ENCODE measurements at places on chromosomes 5 and 9. TPM values are rescaled to one million over a fixed set of nuclear protein-coding genes. Genes with fewer than 3 reads are reported as not detected.

GRCh38 chr5:118060833-118061232 lies 927.5 kb downstream of the DTWD2 start:
- DNase-seq: no peak

GRCh38 chr5:173542159-173542558 lies 74.3 kb downstream of the BOD1 start:
- no peak for DNase-seq

DNA sequence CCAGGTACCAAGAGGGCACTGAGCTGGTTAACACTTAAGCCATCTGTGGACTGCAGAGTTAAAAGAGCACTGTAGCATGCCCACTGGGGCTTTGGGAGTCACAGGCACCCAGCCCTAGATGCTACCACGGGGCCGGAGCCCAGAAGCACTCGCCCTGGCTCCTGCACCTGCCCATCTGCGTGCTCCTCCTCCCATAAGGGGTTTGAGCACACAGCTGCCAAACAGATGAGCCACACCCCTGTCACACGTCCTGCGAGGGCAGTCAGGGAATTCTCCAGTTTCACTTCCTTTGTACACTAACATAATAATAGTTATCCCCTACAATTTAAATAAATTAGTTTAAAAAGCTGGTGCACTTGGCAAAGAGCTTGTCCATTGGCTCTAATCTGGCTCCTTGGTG lies 4.5 kb upstream of the PCA3 start:
- DNase-seq: peak; percentile 64

DNA sequence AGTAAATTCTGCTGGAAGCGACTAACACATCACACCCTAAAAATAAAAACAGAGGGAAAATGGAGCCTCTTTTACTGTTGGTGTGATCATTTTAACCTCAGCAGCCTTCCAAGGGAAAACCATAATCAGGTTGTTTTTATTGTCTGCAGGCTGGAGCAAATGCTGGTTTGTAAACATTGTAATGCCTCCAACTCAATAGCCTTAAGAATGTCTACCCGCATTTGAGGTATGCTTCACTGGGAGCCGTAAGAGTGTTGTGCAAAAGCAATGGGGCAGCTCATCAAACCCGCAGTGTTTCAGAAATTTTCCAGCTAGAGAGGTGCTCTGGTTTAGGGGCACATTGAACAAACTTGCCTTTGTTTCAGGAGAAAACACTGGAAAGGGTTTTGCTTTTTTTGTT lies 17.0 kb downstream of the NIM1K start:
- DNase-seq: no peak

WNT8A gene
- total RNA-seq: not detected

- no peak for DNase-seq
Measured at GRCh38 chr9:72623156-72623555, 101.7 kb downstream of the TMC1 start.

TMEM141 gene
- total RNA-seq: 48.7 TPM

DNA sequence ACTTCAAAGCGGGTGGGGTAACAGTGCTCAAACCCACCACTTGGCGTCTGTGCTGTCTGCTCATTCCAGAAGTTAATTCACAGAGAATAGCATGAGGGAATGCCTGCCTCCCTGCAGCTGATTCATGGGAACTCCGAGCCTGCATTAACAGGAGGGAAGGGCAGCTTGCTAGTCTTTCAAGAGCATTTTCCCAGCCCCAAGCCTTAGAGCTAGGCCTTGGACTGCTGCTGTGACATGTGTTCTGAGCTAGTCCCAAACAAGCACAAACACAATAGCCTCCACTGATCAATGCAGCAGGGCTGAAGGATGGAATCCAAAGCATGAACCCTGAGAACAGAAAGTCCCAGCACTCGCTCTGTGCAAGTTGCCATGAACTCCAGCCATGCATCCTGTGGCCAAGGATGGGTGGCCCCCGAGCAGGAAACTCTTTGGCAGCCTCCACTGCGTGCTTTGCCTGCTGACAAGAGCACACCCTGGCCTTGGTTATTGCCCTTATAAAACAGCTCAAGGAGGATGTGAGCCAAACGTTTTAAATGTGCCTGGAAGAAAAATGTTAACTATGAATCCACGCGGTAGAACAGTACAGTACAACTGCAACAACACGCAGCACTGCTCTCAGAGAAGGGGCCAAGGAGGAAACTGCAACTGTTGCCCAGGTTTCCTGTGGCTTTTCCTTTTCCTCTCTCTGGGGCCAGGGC lies 653.1 kb upstream of the KLF4 start:
- DNase-seq: peak; percentile 96

CANX gene
- total RNA-seq: 337 TPM

DNA sequence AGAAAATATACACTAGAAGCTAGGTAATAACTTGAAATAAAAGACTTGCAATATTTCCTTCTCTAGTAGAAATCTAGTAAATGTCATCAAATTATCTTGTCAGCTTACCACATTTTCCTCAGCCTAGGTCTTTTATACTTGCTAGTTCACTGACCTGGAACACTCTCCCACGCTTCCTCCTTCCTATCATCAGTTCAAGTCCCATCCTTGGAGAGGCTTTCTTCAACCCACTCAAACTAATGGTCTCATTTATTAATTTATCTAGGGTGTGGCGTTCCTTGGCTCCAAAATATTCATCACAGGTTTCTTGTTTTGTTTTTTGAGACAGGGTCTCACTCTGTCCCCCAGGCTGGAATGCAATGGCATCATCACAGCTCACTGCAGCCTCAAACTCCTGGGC lies 2.9 kb downstream of the FAM13B start:
- DNase-seq: no peak

GRCh38 chr5:145971108-145971507 lies 34.7 kb downstream of the SH3RF2 start:
- no peak for DNase-seq

PCDHA11 gene
- total RNA-seq: 0.69 TPM

- DNase-seq: no peak
Measured at GRCh38 chr9:18822850-18823249, 210.2 kb downstream of the SAXO1 start.

DNA sequence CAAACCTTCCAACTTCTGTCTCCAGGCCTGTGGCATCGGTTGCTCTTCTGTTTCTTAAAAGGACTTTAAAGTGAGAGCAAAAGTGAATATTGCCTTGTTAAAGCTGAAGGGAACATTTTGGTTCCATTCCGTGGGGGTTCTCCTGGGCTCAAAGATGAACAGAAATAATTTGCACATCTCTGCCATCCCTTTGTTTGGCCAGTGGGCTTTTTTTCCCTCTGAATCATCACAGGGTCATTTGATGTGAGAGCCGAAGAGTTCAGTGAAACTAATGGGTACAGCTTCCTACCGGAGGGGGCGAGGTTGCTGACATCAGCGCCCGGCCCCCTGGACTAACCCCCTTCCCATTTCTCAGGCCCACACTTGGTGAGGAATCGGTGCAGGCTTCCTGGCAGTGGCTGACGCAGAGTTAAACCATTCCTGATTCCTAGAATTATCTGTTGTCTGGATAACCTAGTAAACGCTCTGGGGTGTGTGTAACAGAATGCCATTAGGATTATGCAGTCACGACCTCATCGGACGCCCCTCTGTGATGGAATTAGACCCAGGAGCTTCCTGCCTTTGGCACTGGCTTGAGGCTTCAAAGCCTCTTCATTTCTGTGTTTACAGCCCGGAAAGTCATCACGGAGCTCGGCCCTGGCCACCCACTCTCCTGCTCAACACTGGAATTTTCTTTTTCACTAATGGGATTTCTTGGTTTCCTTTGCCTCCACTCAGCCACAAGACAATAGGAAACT lies 61.6 kb upstream of the RPL26L1 start:
- no peak for DNase-seq

GRCh38 chr5:158999339-158999738 lies 100.4 kb downstream of the EBF1 start:
- no peak for DNase-seq

- DNase-seq: no peak
Measured at GRCh38 chr9:130606887-130607600, 27.7 kb downstream of the FUBP3 start.

DNA sequence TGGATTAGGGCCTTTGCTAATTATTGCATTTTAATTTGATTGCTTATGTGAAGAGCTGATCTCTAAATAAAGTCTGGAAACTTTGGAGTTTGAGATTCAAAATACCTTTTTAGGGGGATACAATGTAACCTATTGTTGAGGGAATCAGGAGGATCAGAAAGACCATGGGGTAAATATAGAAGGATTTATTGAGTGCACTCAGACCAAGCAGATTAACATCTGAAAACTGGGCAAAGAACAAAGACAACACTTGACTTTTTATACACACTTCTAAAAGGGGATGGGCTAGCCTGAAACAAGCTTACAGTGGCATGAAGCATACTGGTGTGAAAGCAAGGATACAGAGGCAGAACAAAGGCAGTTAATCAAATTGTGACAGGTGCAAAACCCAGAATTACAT lies 174.3 kb downstream of the MRPS30 start:
- no peak for DNase-seq

DNA sequence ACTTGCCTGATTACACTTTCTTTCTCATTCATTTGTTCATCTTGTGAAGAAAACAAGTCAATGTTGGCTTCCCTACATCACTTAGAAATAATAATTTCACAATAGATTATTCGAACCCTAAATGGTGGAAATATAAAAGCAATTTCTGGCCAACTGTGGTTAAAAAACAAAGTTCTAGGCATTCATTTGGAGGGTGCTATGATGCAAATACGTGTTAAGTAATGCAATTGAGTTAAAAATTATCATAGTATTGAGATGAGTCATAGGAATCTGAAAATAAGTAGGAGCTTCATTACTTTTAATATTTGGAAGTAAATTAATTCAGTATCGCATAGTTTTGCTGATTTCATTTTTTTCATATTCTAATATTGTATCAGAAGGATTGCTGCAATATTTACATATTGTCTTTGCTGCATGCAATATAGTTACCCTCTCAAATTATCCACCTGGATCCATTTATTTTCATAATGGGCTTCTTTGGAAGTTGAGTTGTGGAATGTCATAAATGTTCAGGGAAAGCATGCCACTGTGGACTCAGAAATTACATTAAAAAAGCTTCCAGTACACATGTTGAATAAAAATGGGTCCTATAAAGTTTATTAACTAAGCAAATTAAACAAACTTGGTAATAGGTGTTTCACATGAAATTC lies 647.7 kb upstream of the WWC1 start:
- no peak for DNase-seq

PTGES gene
- total RNA-seq: 1.7 TPM

NKD2 gene
- total RNA-seq: 3.0 TPM

ENTPD8 gene
- total RNA-seq: not detected

OR1Q1 gene
- total RNA-seq: not detected

GRCh38 chr5:89584339-89584956 lies 701.5 kb upstream of the MEF2C start:
- DNase-seq: no peak

FUT7 gene
- not detected for total RNA-seq

- DNase-seq: no peak
Measured at GRCh38 chr5:119055294-119055693, 15.6 kb upstream of the DMXL1 start.

DNA sequence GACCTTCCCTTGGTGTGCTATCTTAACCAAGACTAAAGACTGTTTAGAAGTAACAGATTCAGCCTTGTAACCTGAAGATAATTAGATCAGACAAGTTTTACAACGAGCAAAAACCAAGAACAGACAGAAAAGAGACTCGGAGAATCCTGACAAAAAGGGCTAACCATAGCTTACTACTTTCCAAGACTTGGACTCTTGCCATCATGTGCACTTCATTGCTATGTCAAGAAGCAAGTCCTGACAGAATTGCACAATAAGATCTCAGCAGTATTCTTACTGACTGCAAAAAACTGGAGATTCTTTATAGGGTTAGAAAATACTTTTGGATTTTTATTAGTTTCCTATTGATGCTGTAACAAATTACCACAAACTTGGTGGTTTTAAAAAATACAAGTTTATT lies 1539.0 kb upstream of the NUDT12 start:
- no peak for DNase-seq

- no peak for DNase-seq
Measured at GRCh38 chr9:87167161-87167560, 219.9 kb upstream of the GAS1 start.

KCNN2 gene
- 7.9 TPM for total RNA-seq

GRCh38 chr9:124011460-124012301 lies at the start of gene LHX2:
Gene LHX2, plus strand, starts transcription at chr9:124011768. Its CDS starts 581 bp downstream, at chr9:124012349.
- DNase-seq: no peak

CD74 gene
- total RNA-seq: 572 TPM

GRCh38 chr9:123544007-123544827 lies 188.2 kb downstream of the CRB2 start:
- DNase-seq: no peak

DNA sequence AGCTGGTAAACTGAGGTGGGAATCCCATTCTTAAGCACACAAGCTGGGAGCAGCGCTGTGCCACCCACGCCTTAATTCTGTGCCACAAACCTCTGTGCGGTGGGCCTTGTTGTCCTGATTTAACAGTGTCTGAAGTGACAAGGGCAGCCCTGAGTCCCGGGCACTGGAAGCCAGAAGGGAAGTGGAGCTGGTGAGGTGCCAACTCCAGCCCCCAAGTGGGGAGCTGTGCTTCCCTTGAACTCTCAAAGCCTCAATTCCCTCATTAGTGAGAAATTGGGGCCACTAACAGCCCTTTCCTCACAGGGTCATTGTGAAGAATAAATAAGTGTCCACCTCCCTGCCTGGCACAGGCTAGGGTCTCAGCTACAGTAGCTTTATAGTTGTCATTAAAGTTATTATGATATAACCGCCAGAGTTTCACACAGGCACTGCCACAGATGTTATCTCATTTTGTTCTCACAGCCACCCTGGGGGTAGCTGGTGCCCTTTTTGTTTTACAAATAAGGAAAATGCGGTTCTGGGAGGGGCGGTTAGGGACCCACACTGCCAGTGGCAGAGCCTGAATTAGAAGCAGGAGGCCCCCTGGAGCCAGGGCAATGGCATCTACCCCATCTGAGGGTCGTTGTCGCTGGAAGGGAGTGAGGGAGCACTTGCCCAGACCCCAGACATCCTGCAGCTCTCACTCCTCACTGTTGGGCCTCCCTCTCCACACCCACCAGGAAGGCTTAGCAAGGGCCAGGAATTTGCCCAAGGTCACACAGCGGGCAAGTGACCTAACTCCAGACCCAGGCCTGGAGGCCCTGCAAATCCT lies 2.1 kb upstream of the TLX3 start:
- no peak for DNase-seq

- DNase-seq: no peak
Measured at GRCh38 chr9:2574203-2574602, 47.4 kb upstream of the VLDLR start.

GRCh38 chr9:77798140-77798539 lies 150.0 kb upstream of the GNA14 start:
- DNase-seq: no peak

- DNase-seq: no peak
Measured at GRCh38 chr5:62139741-62140140, 166.3 kb upstream of the KIF2A start.

FOXD4L4 gene
- not detected for total RNA-seq

MARCOL gene
- not detected for total RNA-seq

GRCh38 chr5:38465702-38466423 lies 90.6 kb downstream of the LIFR start:
- DNase-seq: peak; percentile 66

LRRC19 gene
- total RNA-seq: not detected

- DNase-seq: no peak
Measured at GRCh38 chr5:157459715-157460599, at the start of gene NIPAL4. Gene NIPAL4, plus strand, starts transcription at chr5:157460213. Its CDS starts 108 bp downstream, at chr5:157460321.
